ENCODE measurements at places on chromosomes 16 and 17. TPM values are rescaled to one million over a fixed set of nuclear protein-coding genes. Genes with fewer than 3 reads are reported as not detected.

DNA sequence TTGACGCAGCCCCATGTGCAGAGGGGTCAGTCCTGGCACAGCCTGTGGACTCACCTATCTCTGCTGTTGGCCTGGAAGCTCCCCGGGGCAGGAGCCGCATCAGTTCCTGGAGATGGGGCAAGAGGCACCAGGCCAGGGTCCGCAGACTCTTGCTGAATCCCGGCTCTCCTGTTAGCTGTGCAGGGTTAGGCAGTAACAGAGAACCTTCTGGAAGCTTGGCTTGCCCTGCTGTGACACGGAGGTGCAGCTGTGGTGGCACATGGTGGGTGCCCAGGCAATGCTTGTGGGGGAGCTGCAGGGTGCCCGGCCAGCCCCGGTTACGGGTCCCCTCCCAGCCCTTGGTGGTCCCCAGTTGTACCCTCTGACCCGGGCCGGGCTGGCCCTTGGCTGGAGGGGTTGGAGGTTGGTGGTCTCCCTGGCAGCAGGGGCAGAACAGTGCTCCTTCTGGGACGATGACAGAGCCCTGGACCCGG is 26.0 kb upstream of the ZNF469 start:
- no peak for DNase-seq

GRCh38 chr16:46911650-46912049 is 27.5 kb downstream of the GPT2 start:
- DNase-seq, result no peak

DNA sequence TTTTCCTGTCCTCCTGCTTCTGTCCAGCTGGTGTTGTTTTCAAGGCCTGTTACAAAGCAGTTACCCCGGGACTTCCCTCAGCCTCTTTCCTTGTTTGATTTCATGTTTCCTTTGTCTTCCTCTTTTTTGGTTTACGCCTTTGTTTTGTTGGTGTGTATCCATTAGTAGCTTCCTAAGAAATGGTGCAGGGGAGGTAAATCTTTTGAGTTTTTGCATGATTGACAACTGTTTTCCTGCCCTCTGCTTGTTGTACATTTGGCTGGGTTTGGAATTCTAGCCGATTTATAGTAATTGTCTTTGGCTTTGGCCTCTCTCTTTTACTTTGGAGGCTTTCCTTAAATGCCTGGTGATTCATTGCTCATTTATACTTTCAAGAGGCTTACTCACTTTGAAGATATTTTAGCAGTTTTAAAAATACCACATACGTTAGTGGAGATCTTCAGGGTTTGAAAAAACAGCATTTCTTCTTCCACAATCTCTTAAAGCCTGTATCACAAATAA is 32.8 kb downstream of the DNAH2 start:
- DNase-seq, result peak; percentile 74

DNA sequence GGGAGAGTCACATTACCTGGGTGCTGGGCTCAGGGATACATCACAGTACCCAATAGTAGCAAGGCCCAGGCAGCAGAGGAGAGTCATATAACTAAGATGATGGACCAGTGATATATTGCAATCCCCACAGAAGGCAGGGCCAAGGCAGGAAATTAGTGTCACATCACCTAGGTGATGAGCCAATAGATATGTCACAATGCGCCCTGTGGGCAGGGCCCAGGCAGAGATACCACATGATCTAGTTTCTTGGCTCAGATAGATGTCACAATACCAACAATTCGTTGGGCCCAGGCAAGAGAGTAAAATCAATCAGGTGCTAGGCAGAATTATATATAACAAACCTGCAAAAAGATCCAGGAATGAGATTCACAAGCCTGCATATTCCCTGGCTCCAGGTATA is 2111.5 kb downstream of the TP53TG3F start:
- DNase-seq, result no peak

- no peak for DNase-seq
Measured at GRCh38 chr16:60810250-60810649, 1226.0 kb downstream of the CDH8 start.

The ABCC12 gene
- polyA plus RNA-seq, result not detected

The AATF gene
- polyA plus RNA-seq, result 16.7 TPM

The TBX21 gene
- polyA plus RNA-seq, result not detected

DNA sequence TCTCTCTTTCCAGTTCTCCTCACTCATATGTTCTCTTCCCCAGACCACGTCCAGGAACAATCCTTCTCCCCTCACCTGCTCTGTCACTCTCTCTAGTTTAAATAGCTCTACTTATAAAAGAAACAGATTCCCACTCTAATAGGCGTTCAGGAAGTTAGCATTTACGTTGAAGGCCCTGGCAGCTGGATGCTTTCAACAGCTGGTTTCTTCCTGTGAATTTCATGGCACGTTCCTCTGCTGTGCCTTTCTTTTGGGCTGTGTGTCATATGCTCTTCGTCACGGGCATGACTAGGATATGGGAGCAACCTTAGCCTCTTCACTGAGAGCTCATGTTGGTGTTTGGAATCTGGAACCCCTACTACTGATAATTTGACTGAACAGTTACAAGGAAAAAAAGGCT is 73.2 kb downstream of the ZNF18 start:
- DNase-seq, result no peak

DNA sequence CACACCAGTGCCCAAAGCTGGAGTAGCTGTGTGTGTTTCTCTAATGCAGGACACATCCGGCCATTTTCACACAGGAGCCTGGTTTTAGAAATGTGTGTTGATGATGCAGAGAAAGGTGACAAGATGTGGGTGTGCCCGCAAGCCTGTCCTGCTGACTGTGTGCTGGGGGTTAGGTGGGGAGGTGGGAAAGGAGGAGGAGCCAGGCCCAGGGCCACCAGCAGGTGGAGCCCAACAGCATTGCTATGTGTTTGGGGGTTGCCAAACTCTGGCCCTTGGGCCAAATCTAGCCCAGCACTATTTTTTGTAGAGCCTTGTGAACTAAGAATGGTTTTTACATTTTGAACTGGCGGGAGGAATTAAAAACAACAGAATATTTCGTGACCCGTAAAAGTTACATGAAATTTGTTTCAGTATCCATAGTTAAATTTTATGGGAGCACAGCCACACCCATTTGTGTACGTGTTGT is 61.7 kb upstream of the LGALS9 start:
- no peak for DNase-seq

The PLEKHH3 gene
- 9.1 TPM for polyA plus RNA-seq

The CA7 gene
- polyA plus RNA-seq, result not detected

DNA sequence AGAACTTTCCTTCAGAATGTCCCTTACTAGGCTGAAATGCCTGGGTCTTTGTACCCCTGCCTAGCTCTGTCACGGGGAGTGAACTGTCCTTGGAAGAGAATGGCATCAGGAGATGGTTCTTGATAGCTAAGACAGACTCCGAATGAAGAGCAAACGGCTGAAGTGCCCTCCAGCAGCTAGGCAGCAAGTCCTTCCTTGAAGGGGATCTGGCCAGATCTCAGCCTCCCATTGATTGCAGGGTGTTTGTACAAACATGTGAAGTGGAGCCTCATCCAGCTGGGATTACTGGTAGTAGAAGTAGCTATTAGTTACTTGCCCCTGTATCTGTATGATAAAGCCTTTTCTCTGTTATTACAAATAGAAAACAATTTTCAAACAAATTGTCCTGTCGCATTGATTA is 30.9 kb downstream of the LRRC36 start:
- DNase-seq, result no peak

The CRYBA1 gene
- not detected for polyA plus RNA-seq

- no peak for DNase-seq
Measured at GRCh38 chr17:6641247-6641863, 495 bp downstream of the TXNDC17 start.

GRCh38 chr16:67884-68789 is 4.3 kb downstream of the RHBDF1 start:
- no peak for DNase-seq

- no peak for DNase-seq
Measured at GRCh38 chr16:14132696-14133048, 61.6 kb downstream of the MRTFB start.

The KRTAP2-3 gene
- 1.4 TPM for polyA plus RNA-seq

The LHX1 gene
- not detected for polyA plus RNA-seq

- DNase-seq, result no peak
Measured at GRCh38 chr16:239948-240277, 5.3 kb downstream of the FAM234A start.

GRCh38 chr16:89525146-89525913 is 17.1 kb downstream of the SPG7 start:
- no peak for DNase-seq

The C17orf78 gene
- not detected for polyA plus RNA-seq

The CUEDC1 gene
- polyA plus RNA-seq, result 48.5 TPM

The KIF2B gene
- polyA plus RNA-seq, result not detected

DNA sequence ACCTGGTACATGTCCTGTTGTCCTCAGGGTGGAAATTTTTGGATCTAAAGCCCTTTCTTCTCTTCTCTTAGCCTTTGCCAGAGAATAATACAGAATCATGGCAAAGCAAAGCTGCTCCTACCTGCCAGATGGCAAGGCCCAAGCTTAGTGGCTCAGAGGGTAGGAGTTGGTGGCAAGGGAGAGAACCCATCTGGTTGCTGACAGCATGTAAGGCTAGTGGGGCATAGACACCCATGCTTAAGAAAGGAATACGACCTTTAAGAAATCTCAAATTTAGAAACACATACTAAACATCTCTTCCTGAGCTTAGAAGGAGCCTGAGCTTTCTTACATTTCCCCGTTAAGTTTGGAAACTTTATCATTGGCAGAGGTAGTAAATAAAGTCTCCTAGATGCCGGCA is 395.0 kb upstream of the SOX9 start:
- DNase-seq, result no peak

DNA sequence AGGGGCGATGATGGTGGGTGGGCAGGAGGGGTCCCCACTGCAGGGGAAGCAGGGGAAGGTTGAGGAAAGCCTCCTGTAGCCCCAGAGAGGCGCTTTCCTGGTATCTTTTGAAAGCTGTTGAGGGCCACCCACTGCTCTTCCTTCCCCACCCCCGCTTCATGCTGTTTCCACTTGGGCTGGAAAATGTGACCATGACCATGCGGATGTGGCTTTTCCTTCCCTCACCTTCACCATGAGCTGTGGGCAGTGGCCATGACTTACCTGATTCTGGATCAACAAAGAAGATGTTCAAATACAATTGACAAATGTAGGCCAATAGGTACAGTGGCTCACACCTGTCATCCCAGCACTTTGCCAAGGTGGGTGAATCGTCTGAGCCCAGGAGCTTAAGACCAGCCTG is 13.8 kb downstream of the MVP start:
- no peak for DNase-seq

DNA sequence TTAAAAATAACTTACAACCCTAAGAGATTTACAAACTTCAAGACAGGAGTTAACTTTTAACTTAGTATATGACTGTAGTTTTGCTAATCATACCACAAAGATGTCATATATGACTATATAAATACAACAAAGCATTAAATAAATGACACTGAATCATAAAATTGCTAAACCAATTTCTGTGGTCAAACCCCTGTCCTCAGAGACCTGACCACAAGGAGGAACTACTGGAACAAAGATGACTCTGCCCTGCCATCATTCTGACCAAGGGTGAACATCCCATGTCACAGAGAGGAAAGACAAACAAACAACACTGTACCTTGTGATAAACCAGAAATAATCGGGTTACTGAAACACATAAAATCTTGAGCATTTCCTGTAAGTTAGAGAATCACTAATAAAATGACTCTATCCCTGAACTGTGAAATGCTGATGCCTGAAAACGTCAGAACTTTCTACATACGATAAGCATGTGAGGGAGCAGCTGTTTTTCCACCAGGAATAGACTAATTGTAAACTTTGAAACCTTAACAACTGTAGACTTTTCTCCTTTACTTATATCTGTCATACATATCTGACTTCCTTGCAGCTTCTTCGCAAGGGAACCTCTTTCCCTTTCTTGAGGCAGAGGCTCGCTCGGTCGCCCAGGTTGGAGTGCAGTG is 47.9 kb downstream of the WDR59 start:
- DNase-seq, result peak; percentile 45
